NCI-H1417 treated with DMSO at 0.1 percent for 48 hours (cell line): ENCODE measurements at places on chromosomes 12 and 14.

DNA sequence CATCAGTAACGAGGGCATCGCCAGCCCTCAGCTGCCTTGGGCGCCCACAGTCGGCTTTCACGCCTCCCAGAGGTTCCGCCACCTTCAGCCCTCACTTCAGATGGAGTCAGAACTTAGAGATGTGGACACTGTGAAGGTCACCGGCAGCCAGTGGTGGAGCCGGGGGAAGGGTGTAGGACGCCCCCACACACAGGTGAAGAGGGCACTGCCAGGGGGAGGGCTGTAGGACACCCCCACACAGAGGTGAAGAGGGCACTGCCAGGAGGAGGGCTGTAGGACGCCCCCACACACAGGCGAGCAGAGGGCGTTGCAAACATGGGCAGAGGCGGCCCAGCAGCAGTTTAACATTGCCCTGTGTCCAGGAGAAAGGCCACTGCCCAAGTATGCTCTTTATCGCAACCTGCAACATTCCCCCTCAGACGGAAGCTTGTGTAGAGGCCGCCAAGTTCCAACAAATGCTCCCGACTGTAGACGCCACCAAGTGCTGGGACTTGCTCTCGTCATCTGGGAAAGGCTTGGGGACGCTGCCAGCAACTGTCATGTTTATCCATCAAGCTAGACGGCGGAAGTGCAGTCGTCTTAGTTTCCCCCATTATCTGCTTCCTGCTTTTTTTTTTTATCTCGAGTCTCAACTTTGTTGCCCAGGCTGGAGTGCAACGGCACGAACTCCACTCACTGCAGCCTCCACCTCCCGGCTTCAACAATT lies 4.9 kb upstream of the ANKLE2 start:
- no peak for DNase-seq

DNA sequence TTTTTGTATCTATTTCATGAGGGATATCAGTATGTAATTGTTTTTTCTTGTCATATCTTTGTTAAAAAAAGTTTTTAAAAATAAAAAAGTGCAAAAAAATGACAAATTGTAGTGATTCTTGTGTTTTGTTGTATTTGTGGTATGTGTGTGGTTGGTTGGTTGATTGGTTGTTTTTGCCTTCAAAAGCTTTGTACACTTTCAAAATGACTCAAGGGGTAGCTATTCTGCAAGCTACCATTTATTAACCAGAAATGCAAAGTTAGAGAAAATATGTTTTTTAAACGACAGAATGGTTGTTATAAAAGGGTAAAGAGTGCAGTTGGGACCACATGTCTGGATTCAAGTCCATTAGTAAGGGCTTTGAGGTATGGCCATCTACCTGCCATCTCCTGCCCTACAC lies 119.3 kb downstream of the SLC35F4 start:
- DNase-seq, result no peak

- DNase-seq, result no peak
Measured at GRCh38 chr12:39062266-39062996, 157.0 kb upstream of the CPNE8 start.

DNA sequence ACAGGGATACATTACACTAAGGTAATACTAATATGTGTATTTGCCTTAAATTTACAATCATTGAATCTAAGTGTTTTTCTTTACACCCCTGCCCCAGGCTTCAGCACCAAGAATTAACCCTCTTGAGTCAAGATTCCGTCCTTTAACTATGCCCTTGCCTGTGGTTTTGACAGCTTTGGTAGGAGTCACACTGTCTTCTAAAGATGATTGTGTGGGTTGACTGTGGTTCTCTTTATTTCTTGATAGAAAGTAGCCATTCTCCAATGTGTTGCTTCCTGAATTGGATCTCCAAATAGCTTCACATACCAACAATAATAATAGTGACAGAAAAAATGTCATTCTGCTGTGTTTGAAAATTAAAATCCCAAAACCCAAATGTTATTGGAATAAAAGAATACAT lies 3.6 kb downstream of the CLEC7A start:
- no peak for DNase-seq

- no peak for DNase-seq
Measured at GRCh38 chr12:1131811-1132224, 140.8 kb downstream of the ERC1 start.

DNA sequence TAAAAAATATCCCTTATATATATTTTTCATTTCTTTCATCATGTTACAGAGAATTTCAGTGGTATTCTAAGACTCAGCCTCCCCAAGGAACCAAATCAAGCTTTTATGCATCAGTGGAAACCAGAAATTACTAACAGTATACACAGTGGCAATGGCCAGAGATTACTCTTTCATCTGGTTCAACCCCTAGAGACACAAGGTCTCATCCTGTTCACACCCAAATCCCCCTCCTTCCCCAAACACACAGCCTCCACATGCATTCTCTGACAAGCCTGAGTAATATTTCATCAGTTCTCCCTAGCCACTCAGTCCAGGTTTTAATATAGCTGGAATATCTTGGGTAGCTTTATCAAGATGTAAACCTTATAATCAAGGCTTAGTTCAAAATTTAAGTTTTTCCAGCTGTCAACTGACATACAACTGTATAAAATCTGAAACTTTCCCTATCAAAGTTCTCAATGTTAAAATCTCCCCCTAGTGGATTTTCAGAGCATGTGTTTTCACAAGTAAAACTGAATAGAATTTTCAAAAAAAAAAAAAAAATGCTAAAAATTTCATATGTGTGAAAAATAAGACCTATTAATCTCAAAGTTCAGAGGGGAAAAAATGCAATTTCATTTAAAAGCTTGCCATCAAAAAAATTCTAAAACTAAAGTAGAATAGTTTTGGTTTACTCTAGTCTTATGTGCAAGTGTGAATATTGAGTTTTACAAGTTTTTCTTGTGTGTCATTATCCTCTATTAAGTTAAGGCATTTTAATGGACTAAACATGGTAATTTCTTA lies 10.5 kb upstream of the SSTR1 start:
- no peak for DNase-seq

GRCh38 chr12:56413392-56413791 lies 35.8 kb downstream of the TIMELESS start:
- DNase-seq, result no peak

DNA sequence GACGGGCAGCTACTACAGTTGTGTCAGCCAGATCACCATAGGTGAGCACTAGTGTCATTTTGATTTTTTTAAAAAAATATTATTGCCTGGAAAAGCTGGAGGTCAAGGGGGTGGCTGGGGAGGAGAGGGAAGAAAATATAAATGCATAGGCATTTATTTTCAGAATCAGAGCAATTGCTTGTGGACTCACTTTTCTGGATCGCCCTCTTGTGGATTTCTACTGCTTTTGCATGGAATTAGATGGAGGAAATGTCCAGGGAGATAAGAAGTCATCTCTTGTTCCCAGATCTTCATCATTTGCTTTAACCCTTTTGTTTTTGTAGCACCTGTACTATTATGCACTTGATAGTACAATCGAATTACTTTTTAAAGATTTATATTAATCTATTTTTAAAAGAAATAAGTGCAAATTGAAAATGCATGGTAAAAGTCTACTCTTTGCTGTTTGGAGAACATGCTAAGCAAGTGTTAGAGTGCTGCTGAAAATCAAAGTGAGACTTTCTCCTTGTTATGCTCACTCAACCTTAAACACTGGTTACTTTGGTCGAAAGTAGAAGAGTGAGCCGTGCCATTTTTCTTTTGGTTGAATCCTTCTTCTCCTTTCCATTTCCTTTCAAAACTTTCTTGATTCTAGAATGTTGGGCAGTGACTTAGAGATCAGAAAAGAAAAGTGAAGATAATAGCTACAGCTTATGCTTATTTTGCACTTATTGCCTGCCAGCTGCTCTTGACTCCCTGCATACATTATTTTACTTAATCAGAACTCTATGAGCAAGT lies 60.6 kb upstream of the ANO4 start:
- no peak for DNase-seq

DNA sequence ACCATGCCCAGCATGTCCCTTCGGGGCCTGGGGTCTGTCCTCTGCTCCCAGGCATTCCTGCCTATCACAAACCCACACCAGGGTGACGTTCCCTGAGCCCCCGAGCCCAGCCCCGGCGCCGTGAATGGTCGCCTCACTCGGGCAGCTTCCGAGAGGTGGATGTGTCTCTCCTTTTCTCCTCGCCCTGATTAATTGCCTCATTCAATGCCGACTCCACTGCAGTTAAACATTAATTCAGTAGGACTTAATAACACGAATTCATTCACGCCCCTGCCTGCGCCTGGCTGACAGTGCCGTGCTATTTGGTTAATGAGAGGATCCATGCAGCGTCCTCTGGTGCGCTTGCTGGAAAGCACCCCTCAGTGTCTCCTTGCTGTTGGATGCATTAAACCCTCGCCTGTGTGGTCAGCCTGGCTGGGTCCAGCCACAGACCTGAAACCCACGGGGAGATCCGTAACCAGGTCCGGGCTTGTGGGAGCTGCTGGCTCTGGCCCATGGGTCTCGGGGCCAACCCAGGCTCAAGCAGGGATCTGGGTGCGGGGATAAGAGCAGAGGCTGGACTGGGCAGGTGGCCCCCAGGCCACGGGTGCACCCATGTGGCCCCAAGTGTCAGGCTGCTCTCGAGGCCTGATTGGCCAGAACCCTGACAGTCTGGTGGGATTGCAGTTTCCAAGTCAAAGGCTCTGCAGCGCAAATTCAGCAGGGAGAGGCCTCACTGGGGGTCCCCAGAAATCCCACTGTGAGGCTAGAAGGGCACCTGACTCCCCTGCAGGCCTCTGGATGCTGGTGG lies 55.4 kb downstream of the FBRSL1 start:
- no peak for DNase-seq

- DNase-seq, result no peak
Measured at GRCh38 chr12:96989916-96990315, 82.9 kb downstream of the NEDD1 start.

GRCh38 chr14:50380455-50380854 lies 16.2 kb downstream of the CDKL1 start:
- DNase-seq, result no peak

- DNase-seq, result no peak
Measured at GRCh38 chr14:95389471-95390011, 69.8 kb upstream of the CLMN start.

GRCh38 chr12:48005001-48005749 lies 899 bp upstream of the COL2A1 start:
- no peak for DNase-seq

DNA sequence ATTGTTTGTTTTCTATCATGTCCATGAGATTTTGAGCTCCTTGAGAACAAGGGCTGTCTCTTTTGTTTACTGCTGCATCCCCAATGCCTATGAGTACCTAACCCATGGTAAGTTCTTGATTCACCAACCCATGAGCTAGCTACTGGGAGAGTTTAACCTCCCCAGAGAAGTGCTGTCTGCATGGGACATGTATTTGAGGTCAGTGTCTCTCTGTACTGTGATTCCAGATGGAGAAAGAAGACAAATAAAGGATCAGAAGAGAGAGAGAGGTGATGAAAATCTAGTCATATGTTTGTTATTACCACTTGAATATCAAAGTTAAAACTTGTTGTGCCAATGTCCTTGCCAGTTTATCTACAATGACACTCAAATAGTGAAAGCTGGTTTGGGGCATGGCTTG lies 421.8 kb downstream of the BCAT1 start:
- DNase-seq, result no peak

- DNase-seq, result no peak
Measured at GRCh38 chr14:105034315-105035039, 13.6 kb upstream of the CDCA4 start.

- DNase-seq, result no peak
Measured at GRCh38 chr12:53717319-53717718, 9.9 kb downstream of the CALCOCO1 start.

GRCh38 chr14:103361867-103362266 lies 23.3 kb upstream of the MARK3 start:
- DNase-seq, result no peak

GRCh38 chr12:42960087-42960527 lies 370.6 kb upstream of the PRICKLE1 start:
- no peak for DNase-seq

DNA sequence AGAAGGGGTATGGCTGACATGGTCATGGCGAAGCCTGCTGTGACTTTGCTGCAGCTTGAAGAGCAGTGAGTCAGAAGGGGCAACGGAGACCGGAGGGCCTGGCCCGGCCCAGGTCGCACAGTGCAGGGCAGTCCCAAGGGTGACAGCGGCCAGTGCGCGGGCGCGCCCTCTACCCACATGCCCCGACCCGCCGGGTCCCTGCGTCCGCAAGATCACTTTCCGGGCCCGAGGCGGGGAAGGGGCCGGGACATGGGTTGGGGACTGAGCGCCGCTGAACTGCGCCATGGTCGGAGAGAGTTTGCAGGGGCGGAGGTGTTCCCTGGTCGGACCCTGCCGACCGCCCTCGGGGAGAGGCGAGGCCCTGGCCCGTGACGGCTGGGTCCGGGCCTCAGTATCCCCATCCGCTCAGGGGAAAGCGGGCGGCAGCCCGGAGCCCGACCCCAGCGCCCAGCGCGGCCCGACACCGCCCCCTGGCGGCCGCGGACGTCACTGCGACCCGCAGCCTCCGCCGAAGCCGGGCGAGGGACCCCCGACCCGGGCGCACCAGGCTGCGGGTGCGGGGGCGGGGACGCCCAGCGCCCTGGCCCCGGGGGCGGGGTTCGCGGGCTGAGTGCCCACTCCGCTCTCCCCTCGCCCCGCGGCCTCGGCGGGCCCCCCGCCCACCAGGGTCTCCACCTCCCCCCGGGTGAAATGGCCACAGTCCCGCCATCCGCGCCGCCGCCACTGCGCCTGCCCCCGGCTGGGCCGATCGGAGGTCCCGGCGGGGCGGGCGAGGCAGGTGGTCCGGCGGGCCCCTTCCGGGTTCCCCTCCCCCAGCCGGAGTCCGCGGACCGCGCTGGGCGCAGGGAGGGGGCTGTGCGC lies 7.2 kb upstream of the ANKRD9 start:
- no peak for DNase-seq

- no peak for DNase-seq
Measured at GRCh38 chr12:108419949-108420348, 80.8 kb upstream of the CMKLR1 start.

DNA sequence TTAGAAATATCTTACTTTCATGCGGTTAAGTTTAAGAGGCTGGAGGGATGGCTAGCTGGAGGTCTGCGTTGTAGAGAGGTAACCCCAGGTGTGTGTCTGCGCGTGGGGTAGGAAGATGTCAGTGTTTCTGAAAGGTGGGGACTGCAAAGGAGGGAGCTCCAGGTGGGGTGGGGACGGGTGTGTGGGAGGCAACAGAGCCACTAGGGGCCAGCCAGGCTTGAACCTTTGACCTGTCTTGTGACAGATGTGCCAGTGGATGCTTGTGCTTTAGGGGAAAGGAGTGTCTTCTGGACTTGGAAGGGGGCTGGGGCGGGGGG lies 841 bp downstream of the GLI1 start:
- DNase-seq, result no peak

- no peak for DNase-seq
Measured at GRCh38 chr12:113586461-113586860, 114.8 kb upstream of the LHX5 start.
